GM12864 (cell line): ENCODE measurements at places on chromosomes 5 and 9.

- peak; percentile 79 for DNase-seq
Observed at GRCh38 chr5:32280656-32281081, 32.1 kb downstream of the MTMR12 start.

DNA sequence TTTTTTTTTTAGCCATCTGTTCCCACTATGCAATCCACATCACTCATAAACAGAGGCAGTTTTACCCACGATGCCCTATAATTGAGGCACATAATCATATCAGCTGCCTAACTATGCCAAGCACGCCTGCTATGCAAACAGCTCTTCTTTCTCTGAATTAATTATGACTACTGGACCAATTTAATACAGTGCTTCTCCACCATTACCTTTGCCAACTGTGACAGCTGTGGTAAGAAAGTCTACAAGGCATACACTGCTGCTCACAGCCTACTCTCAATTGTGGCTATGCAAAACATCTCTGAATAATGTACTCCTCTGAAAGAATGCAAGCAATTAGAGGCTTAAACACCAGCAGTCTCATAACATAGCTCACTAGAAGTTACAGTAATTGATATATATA, 97.1 kb downstream of the DTWD2 start:
- DNase-seq: no peak

DNA sequence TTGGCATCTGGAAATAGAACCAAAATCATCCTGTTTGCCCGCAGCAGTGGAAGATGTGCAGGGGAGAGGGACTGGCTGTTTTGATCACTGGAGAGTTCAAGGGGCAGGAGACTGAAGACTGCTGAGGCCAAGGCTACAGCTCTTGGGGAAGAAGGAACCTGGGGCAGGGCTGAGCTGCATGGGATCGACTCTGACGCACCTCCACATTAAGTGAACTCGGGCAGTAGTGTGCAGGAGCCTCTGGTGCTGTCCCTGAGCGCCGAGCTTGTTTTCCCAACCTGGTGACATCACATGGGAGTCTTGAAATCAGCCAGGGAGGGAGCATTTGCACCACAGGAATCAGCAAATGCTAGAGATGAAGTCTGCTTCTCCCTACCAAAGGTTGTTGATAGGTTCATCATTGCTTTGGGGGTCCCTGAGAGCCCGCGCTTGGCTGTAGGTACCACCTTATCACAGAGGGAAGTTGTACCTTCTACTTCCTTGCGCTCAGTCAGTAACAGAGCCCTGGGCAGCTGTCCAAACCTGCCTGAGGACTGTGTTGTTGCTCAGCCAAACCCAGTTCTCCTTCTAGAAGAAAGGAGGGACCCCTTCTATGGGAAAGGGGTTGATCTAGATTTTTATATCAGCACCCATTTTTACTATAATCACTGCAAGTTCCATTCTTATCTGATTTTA, 52.3 kb upstream of the CTSL start:
- no peak for DNase-seq

GRCh38 chr9:33139421-33140228, 27.5 kb downstream of the B4GALT1 start:
- no peak for DNase-seq

- DNase-seq: no peak
Observed at GRCh38 chr9:36870960-36871359, 163.1 kb downstream of the PAX5 start.

GRCh38 chr5:149486726-149487635, 64.3 kb downstream of the CSNK1A1 start:
- no peak for DNase-seq

DNA sequence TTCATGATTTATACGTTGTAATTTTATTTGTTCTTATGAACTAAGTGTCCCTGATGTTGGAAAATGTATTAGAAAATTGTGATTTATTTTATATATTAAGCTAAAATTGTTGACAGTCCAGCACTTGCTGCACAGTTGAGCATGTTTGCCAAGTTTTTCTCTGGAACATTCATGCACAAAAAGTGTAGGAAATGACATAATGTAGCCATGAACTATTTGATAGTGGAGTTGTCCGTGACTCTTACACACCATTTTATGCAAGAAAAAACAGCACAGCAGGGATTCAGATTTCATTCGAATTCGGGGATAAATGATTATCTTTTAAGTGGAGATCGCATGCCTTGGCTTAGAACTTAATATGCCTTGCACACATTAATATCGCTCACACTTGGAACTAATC, 708.6 kb upstream of the WWC1 start:
- DNase-seq: no peak

DNA sequence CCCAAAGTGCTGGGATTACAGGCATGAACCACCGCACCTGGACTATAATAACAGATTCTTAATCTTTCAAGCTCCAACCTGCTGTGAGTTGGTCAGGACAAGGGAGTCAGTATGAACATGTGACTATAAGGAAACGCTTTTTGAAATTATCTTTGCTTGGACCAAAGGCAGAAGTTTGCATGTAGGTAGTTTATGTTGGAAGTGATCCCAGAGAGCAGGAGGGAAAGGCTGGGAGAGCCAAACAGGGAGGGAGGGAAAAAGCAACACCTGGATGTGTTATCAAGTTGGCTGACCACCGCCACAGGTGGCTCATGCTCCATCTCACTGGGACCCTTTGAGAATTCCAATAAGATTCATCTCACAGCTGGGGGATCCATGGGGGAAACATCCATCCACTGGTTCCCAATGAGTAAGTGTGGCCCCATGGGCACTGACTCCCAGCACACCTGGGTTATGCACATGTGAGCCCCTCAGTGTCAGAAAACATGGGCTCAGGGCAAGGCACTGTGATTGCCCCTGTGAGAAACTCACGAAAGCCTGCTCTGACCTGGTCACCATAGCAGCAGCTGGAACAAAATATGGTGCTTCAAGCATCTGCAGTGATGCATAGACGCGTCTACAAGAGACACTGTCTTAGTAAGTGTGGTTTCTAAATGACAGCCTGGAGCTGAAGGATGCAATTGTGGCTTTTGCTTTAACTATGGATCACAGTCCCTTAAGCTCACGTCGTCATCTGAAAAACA, 62.1 kb downstream of the ARSB start:
- DNase-seq: no peak

- DNase-seq: no peak
Observed at GRCh38 chr5:155833287-155833686, 493.7 kb upstream of the SGCD start.

DNA sequence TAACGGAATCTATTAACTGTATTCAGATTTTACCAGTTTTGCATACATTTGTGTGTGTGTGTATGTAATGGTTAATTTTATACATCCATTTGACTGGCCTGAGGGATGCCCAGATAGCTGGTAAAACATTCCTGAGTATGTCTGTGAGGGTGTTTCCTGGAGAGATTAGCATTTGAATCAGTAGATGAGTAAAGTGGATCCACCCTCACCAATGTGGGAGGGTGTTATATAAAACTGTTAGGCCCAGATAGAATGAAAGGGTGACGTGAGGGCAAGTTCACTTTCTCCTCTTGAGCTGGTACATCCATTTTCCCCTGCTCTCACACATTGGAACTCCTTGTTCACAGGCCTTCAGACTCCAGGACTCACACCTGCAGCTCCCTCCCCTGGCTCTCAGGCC, 88.7 kb downstream of the EMB start:
- no peak for DNase-seq

- DNase-seq: no peak
Observed at GRCh38 chr9:93949694-93950449, 5.3 kb downstream of the BARX1 start.

DNA sequence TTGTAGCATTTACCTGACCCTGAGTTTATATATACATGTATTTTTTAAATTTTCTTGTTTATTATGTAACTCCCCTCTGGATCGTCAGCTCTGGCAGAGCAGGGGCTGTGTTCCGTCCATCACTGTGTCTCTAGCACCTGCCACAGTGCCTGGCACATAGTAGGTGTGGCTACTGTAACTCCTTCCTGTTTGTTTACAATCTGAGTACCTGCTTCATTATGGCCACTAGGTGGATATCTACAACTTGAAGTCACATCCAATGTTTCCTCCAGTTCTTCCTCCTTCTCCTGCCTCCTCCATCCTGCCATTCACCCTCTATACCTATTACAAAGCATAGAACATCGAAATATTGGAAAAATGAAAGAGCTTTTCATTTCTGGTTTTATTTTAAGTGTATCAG, 14.2 kb upstream of the PPP1R2B start:
- DNase-seq: no peak

- no peak for DNase-seq
Observed at GRCh38 chr5:159705948-159706347, 210.3 kb upstream of the ADRA1B start.

DNA sequence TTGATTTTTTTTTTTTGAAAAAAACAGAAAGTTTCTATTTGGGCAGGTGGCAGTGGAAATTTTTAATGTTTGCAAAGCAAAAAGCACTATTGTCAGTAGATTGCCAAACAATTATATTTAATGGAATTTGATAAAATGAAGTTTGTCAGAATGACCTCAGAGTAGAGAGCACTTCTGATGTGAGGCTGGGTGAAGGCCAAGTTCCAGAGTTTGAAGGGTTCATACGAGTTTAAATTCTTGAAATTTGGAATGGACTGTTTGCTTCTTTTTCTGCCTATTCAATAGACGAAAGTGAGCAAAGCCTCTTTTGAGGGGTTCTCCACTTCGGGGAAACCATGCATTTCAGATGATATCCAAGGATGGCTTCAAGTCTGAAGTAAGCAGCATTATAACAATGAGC, 7.4 kb downstream of the SHC3 start:
- DNase-seq: no peak

GRCh38 chr5:83564069-83564749, 92.7 kb downstream of the VCAN start:
- no peak for DNase-seq

- no peak for DNase-seq
Observed at GRCh38 chr5:9430306-9430705, 115.6 kb downstream of the SEMA5A start.

GRCh38 chr9:71752928-71753327, 15.4 kb downstream of the CEMIP2 start:
- no peak for DNase-seq

GRCh38 chr5:80967500-80968181, 7.5 kb downstream of the RASGRF2 start:
- DNase-seq: no peak

DNA sequence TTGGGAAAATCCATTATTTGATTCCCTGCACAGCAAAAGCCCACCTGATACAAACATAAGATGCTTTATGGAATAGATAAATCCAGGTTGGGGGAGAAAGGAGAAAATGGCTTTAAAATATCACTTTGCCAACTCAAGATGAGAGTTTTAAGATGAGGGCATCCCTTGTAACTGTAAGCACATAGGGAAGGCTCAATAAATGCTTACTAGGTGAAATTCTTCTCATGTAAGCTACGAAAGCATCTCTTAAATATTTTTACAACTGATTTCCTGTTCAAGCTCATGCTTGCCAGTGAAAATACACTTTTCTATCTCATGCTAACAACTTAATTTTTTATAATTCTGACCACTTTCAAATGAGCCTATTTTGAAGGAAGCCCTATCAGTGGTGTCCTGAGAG, 11.5 kb downstream of the CDH6 start:
- no peak for DNase-seq

DNA sequence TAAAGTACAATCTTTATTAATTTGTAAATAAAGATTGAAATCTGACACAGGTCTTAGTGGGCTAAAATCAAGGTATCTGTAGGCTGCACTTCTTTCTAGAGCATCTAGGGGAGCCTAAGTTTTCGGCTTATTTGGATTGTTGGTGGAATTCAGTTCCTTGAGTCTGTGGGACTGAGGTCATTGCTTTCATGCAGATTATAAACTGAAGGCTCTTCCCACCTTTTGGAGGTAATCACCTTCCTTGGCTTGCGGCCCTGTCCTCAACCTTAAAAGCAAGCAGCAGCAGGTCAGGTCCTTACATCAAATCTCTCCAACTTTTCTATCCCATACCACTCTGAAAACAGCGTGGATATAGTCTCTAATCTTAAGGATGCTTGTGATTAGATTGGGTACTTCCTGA, 25.9 kb downstream of the MAT2B start:
- DNase-seq: no peak

- no peak for DNase-seq
Observed at GRCh38 chr5:170292179-170293104, 5.1 kb downstream of the LCP2 start.

DNA sequence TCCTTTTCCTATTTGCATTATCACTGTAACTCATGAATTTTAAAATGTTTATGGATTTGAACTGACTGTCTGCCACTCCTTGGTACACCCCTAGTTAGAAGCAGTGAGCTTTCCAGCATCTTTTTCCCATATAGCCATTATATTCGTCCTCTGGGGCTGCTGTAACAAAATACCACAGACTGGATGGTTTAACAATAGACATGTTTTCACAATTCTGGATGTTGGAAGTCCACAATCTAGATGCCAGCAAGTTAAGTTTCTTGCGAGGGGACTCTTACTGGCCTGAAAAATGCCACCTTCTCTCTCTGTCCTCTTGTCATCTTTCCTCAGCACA, 530.0 kb downstream of the SEMA5A start:
- DNase-seq: no peak

GRCh38 chr5:7884491-7885267, 15.7 kb downstream of the MTRR start:
- no peak for DNase-seq

- no peak for DNase-seq
Observed at GRCh38 chr9:95018099-95018936, 291.8 kb downstream of the AOPEP start.

- no peak for DNase-seq
Observed at GRCh38 chr5:151742870-151743294, 15.5 kb downstream of the ATOX1 start.

DNA sequence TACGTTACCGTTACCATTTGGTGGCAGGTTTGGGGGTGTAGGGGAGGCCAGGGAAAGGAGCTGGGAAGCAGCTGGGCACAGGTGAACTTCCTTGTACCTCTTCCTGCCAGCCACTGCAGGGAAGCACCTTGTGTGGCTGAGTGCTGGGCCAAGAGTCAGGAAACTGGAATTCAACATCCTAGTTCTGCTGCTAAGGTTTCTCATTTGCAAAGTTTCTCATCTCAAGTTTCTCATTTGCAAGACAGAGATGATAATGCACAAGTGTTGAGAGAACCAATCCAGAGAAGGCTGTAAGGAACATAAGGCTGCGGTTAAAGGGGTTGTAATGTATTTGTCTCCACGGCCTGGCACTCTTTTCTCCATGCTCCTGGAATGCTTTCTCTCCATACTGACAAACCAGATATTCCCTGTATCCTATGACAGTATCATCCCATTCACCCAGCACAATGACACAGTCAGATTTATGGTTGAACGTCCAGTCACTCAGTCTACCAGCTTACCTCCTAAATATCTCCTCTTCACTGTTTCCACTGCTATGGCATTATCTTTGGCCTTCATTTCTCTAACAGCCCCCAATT, 33.6 kb upstream of the LARP1 start:
- DNase-seq: no peak

- no peak for DNase-seq
Observed at GRCh38 chr9:130867556-130867955, 29.1 kb downstream of the QRFP start.

- no peak for DNase-seq
Observed at GRCh38 chr9:131593936-131594665, 48.8 kb downstream of the PRRT1B start.

DNA sequence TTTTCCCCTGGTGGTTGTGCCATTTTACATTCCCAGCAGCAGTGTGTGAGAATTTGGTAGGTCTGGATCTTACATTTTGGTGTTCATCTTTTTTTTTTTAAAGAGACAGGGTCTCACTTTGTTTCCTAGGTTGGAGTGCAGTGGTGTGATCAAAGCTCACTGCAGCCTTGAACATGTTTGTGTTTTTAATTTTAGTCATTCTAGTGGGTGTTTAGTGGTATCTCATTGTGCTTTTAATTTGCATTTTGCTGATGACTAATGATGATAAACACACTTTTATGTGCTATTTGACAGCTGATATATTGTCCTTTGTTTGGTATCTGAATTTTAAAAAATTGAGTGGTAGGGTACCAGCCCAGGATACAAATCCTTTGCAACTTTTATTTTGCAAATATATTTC, 53.4 kb upstream of the POMT1 start:
- DNase-seq: no peak
